ENCODE measurements at places on chromosomes 5 and 9. TPM values are rescaled to one million over a fixed set of nuclear protein-coding genes. Genes with fewer than 3 reads are reported as not detected.

The PKD2L2 gene
- total RNA-seq = not detected

The F12 gene
- 0.39 TPM for total RNA-seq

The SPINK13 gene
- total RNA-seq = not detected

The UBE2QL1 gene
- not detected for total RNA-seq

The ADGRD2 gene
- total RNA-seq = not detected

The FOXD4L5 gene
- not detected for total RNA-seq

The CBY3 gene
- total RNA-seq = not detected
